Stimulated activated CD4-positive, alpha-beta T cell treated with anti-CD3 and anti-CD28 coated beads, Interleukin-15, amount 100 ng/mL, for 48 hours (primary cell): ENCODE measurements at places on chromosomes 7 and 10.
A peak's percentile ranks its signal among the peaks of the same experiment; 100 is the strongest.

DNA sequence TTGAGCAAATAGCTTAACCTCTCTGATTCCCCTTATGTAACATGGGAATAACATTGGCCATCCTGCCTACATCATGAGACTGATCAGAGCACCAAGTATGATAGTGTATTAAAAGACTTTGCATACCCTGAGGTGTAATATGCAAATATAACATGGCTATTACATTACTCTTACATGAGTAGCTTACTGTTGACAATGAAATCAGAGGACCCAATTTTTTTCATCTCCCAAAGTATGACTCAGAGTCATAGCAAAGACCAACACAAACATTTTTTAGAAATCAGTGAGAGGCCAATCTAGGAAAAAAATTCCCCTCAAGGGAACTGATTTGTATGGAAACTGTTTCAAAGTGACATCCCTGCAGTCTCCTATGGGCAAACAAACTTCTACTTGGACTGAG, 47.0 kb upstream of the TMEM140 start:
- DNase-seq, result no peak

DNA sequence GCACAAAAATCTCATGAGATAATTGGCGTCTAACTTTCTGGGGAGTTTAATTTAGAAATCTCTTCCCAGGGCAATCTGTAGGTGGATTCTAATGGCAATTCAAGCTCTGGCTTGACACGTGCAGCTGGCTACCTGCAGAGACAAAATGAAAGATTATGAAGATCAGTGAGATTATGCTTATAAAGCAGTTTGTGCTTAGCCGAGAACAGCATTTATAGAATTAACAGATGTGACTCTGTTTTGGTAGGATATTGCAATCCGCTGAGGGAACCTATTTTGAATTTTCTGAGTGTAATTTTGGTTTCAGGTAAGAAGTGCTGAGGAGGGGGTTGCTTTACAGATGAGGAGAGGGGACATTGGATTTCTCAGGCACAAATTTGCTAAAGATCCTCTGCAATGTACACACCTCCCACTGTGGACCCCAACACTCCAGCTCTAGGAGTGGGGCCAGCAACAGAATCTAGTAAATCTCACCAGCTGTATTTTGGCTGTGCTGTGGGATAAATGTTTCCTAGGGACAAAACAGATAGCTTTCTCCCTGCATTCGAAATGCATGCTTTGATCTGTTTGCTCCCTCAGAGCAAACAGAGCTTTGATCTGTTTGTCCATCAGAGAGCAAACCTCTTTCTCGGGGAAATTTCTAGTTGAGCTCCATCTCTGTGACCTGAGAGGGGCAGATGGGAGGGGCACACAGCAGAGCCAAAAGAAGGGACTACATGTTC, 7.4 kb downstream of the GJD4 start:
- no peak for DNase-seq

GRCh38 chr10:63236113-63236935, 103.2 kb downstream of the NRBF2 start:
- DNase-seq, result no peak

DNA sequence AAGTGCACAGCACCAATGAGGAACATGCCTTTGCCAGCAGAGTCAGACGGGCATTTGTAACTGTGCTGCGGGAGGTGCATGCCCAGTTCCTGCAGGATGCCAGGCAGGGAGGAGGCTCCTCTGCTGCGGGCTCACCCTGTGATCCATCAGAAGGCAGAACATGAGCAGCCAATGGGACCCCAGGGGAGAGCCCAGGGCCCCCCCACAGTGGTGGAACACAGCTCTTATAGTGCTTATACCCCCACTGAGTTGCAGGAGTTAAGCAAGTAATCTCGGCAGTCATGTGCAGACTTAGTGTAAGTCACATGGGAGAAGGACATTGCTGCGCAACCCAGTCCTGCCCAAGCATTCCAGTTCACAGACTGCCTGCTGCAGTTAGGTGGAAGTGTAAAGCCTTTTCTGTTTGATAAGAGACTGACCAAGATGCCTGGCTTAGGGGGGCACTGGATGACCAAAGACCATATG, 120.3 kb upstream of the TMEM106B start:
- no peak for DNase-seq

GRCh38 chr10:132878091-132878729, 64.2 kb downstream of the CFAP46 start:
- no peak for DNase-seq

- peak; percentile 47 for DNase-seq
Observed at GRCh38 chr7:150357270-150357669, 11.4 kb upstream of the REPIN1 start.

DNA sequence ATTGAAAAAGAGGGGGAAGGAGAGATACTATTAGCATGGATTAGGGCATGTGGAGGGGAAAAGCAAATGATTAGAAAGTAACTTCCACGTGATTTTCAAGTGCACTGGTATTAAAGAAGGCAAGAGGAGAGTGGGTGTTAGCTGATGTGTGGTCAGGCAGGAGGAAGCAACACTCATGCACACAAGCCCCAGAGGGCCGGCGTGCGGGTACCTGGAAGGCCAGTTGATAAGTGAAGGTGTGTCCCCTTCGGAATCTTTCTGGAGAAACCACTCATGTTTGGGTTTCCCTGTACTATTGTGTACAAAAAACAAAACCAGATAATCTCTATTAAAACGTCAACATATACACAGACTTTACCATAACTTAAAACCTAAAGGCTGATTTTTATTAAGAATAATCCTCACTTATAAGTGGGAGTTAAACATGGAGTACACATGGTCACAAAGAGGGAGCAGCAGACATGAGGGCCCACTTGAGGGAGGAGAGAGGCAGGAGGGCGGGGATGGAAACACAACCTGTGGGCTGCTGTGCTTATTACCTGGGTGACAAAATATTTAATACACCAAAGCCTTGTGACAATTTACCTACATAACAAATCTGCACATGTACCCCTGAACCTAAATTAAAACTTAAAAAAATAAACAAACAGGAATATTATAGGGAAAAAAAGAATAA, 98.9 kb downstream of the SVIL start:
- no peak for DNase-seq

DNA sequence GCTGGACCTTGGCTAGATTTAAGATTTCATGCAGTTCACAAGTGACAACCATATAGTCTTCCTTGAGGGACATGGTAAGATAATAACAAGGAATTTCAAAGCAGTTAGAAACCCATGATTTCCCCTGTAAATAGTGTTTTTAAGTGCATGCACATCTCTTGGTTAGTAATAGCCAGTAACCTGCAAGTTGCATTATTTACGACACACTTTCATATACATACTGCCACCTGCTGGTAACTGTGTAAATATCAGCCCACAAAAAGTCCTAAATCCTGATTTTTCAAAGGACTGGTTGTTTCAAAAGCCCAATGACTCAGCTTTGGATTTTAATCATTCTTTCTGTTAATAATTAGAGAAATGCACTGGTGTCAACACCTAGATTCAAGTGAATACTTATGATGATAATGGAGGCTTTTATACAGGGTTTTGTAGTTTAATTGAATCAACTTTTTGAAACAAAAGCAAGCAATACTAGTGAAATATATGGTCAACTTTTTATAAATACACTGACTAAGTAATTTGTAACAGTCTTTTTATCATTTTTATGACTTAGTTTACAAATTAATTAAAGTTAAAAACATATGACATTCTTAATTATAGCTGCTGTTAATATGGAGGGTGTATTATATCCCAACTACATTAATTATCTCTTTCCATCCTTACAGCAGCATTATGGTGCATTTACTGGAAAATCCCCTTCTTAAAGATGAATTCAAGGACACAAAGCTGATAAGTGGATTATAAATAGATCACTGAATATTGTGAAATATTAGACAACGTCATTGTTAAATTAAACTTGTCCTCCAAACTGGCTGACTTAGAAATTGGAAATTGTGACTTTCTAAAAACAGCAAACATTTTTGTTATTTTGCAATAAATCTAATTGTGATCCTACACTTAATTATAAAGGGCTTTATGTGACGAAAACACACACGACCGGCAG, 367.7 kb upstream of the SEMA3D start:
- no peak for DNase-seq

DNA sequence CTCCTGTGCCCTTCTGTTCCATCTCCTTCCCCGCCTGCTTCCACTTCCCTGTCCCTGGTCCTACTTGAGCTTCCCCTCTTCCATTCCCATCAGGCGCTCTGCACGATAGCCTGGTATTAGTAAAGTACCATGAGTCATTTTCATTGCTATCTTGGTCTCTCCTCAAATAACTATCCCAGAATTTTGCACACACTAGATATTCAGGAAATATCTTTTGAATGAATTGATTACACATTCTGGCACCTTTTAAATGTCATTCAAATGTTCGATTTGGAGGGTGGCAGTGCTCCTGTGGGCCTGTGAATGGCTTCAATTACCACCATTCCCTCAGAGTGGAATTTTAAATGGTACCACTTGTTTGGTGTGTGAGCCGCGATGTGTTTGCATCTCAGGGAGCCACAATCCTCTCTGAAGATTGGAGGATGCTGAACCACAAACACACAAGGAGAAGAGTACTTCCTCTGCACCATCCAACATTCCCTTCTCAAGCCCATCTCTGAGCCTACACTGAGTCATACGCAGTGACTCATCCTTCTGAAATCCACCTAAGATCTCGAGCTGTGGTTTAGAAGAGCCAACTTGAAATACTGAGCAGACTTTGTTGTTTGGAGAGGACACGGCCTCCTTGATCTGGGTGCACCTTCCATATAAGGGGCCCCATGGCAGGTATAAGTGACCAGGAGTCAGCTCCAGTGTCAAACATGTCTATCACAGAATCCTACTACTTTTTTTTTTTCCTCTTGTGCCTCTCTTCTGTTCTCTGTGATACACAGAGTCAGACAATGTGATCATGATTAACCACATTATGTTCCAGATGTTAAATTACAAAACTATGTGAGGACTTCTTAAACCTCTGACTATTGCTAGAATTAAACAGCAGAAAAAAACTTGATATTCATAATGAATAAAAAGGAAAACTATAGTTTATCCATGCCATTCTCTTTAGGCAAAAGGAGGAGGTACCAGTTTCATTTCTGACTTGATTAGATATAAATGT, 81.9 kb downstream of the BMPER start:
- no peak for DNase-seq
